ENCODE measurements at places on chromosomes 6 and 20. TPM values are rescaled to one million over a fixed set of nuclear protein-coding genes. Genes with fewer than 3 reads are reported as not detected.

- DNase-seq, result no peak
These were observed 57.8 kb downstream of the ATP9A start for GRCh38 chr20:51710361-51710894.

DNA sequence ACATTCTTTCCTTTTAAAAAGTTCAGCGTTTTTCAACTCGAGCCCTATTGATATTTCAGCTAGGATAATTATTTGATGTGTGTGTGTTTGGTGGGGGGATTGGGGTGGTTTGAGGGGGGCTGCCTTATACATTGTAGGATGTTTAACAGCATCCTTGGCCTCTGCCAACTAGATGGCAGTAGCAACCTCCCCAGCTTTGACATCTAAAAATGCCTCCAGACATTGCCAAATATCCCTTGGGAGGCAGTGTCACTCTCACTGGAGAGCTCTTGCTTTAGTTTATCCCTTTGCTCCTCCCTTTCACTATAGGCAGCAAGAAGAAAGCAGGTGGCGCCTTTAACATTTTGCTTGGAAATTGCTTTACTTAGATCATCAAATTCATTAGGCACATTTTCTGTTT is 14.6 kb upstream of the TP53TG5 start:
- DNase-seq, result no peak

DNA sequence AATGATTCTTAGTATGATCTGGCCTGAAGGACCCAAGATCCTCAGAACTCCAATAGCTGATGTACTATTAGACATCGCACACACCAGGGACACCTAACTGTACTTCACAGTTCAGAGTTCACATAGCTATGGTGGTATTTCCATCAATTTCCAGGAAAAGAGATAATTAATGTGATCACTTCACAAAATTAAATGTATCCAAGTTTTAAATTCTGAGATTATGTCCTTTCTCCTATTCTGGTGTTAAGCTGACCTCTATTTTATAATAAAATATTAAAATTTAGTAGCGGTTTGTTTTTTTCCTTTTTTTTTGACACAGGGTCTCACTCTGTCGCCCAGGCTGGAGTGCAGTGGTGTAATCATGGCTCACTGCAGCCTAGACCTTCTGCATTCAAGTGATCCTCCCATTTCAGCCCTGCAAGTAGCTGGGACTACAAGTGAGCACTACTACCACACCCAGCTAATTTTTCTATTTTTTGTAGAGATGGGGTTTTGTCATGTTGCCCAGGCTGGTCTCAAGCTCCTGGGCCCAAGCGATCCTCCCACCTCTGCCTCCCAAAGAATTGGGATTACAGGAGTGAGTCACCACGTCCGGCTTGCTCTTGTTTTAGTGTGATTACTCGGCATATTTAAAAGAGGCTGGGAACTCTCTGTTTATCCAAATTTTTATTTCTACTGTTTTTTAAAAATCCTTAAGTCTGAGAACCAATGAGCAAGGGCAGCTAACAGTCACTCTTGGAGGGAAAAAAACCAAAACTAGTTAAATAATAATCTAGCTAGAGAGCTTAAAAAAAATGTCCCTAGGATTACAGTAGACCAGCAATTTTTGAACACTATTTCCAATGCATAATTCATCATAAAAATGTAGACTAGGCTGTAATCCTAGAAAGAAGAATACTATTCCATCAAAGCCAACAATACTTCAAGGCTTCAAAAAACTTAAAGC is 16.0 kb downstream of the KIF13A start:
- no peak for DNase-seq

GRCh38 chr20:32098786-32099185 is 10.7 kb upstream of the TM9SF4 start:
- DNase-seq, result no peak

- no peak for DNase-seq
These were observed 59.0 kb upstream of the EEF1A1 start for GRCh38 chr6:73579851-73580246.

- DNase-seq, result no peak
These were observed 30.6 kb downstream of the KCNG1 start for GRCh38 chr20:50992336-50992732.

DNA sequence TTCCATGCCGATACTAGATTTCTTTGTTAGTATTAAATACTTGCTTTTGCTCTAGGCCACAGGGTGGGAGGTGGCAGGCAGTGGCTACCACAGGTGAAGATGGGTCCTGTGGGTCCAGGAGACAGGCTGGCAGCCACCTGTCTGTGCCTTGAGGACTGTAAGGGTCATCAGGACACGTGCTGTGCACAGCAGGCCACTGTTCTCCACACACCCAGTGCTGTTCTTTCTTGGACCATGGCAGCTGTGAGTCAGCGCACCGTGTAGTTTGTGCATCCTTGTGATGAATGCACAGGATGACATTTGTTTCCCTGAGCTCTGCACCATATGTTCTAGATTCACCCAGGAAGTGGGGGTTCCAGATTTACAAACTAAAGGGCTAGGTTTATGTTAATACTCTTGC is 317.0 kb downstream of the ZFAND3 start:
- DNase-seq, result no peak

DNA sequence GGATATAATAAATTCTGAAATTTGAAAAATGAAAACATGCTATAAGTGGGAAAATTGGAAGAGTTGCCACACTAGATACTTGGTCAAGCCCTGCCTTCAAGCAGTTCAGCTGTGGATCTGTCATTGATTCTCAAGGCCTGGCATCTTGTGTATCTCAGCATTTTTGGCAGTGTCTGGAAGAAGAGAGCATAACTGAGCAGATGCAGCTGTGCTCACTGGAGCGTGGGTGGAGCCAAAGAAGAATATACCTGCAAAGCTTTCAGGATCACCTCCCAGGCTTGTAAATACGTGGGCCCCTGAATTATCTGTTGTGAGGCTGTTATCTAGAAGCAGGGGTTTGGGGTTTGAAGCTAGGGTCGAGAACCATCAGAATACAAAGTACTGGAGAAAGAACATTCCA is 31.3 kb upstream of the CHD6 start:
- DNase-seq, result no peak

DNA sequence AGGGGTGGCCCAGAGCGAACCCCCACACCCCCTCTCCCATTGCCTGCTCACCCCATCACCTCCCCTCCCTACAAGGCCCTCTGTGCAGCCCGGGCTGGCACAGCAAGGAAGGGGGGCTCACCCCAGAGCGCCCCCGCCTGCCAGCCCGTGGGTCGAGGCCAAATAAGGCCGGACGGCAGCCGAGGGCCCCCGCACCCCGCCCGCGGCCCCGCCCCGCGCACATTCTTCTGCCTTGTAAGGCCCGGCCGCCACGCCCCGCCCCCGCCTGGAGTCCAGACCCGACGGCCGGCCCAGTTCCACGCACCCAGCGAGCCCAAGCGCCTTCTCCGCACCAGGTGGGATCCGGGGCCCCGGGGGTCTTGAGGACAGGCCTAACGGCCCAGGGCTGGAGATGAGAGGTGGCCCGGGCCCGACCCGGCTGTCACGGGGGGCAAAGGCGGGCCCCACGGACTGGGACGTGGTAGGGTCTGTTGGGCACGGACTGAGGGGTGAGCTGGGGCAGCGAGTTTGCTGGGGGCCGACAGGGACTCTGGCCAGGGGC is at the start of gene MYL9:
Gene MYL9, plus strand, starts transcription at position 293 of the 541 bp plus-strand sequence. CDS start 3,366 bp downstream, outside the sequence.
- no peak for DNase-seq

DNA sequence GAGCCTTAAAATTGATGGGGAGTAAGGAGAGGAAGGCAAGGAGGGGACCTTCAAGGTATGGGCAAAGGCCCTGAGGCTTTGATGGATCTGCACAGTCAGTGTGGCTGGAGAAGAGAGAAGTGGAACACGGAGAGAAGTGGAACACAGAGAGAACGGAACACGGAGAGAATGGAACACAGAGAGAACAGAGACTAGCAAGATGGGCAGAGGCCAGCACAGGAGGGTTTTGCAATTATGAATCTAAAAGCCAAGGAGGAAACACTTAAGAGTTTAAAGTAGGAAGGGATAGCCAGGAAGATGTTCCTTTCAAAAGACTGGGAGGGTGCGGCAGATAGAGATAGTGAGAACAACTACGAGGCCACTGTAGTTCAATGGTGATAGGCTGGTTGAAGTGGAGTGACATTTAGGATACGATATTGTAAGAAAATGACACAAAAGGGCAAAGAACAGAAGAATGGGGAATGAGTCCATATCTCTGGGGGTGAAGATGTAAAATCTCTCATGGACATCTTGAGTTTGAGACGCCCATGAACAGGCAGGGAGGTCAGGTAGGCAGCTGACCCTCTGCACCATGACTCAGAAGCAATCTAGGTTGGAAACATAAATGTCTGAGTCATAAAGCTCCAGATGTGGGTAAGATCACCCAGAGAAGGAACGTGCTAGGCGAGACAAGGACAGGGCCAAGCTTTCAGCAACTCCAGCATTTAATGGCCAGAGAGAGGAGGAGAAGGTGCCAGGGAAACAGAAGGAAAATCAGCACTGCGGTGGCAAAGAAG is 25.4 kb downstream of the ZMYND8 start:
- DNase-seq, result no peak

DNA sequence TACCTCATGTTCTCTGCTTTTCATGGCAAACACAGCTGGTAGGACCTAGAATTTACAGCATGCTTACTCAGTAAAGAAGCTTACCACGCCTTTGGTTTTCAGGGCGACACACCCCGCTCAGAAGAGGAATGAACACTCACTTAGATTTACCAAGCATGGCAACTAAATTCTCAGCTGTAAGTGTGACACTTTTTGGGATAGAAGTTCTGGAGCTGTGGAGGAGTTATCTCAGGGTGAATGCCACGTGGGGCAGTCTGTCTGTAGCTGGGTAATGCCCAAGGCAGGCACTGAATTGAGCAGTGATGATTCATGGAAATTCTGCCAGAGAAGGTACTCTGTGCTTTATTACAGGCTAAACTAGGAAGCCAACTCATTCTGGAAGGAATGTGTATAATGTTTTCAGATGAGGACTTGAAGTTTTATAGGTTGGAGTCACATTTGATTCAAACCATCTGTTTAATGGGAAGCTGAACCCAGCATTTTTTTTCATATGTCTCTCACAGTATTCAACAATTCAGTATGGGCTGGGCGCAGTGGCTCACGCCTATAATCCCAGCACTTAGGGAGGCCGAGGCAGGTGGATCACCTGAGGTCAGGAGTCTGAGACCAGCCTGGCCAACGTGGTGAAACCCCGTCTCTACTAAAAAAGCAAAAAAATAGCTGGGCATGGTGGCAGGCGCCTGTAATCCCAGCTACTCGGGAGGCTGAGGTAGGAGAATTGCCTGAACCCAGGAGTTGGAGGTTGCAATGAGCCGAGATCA is 3.5 kb upstream of the PRIM2 start:
- DNase-seq, result no peak

SPAG4 gene
- 5.1 TPM for total RNA-seq

DEFB121 gene
- total RNA-seq, result not detected

CD40 gene
- 2.0 TPM for total RNA-seq

SIRPD gene
- not detected for total RNA-seq

AIF1 gene
- 55.5 TPM for total RNA-seq
